NB4 (cell line): ENCODE measurements at places on chromosomes 13 and 19.

DNA sequence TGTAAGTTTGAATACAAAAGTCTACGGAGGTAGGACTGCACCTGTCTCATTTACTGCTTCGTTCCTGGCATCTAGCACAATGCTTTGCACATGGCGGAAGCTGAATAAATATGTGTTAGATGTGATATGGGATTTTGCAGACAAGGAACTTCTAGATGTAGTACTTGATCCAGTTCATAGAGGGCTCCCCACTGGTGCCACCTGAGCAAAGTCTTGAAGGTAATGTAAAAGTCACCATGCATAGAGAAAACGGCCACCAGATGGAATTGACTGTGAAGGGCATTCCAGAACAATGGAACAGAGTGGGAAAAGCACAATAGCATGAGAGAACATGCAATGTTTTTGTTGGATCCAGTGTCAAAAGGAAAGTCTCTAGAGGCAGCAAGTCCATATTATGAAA, 209.3 kb downstream of the HS6ST3 start:
- DNase-seq, result no peak

GRCh38 chr19:53531457-53531856, 6.5 kb upstream of the ZNF331 start:
- DNase-seq, result no peak

GRCh38 chr13:82758044-82758443, 1124.2 kb downstream of the SLITRK1 start:
- DNase-seq, result peak; percentile 40

GRCh38 chr13:60329221-60329923, 67.6 kb upstream of the TDRD3 start:
- DNase-seq, result peak; percentile 60

GRCh38 chr19:46659151-46660007, 1.6 kb downstream of the DACT3 start:
- peak; percentile 70 for DNase-seq

GRCh38 chr19:11364935-11365334, 9.5 kb upstream of the SWSAP1 start:
- DNase-seq, result no peak
